T-cell (primary cell): ENCODE measurements at places on chromosomes 3 and 15.

GRCh38 chr3:197888511-197888910 lies 61.5 kb upstream of the RPL35A start:
- H3K4me3 ChIP-seq: no peak overlapping the region
- no peak overlapping the region for H3K27ac ChIP-seq

DNA sequence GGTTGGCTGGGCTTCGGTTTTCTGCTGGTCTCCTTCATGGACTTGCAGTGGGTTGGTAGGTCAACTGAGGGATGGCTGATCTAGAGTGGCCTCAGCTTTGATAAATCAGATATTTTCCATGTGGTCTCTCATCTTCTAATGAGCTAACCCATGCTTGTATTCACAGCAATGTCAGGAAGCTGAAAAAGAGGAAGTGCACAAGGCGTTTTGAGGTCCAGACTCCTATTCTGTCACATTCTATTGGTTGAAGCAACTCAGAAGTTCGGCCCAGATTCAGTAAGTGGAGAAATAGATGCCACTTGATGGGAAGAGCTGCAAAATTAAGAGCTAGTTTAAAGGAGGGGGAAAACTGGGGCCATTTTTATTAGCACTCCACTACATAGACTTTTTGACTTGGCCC lies 361.2 kb downstream of the DIPK2A start:
- no peaks in the 10 kb centered on the region for H3K36me3 ChIP-seq
- DNase-seq: no peak
- H3K27ac ChIP-seq: no peak overlapping the region

- DNase-seq: no peak
- no peak overlapping the region for H3K4me3 ChIP-seq
These were observed 591.0 kb downstream of the MECOM start for GRCh38 chr3:169072494-169072893.

- no peak overlapping the region for H3K4me3 ChIP-seq
- no peak overlapping the region for H3K27ac ChIP-seq
- peaks cover 3% of the 10 kb centered on the region for H3K27me3 ChIP-seq
- no peaks in the 10 kb centered on the region for H3K4me1 ChIP-seq
- no peaks in the 10 kb centered on the region for H3K36me3 ChIP-seq
These were observed 27.4 kb downstream of the SLC7A14 start for GRCh38 chr3:170558427-170558826.

DNA sequence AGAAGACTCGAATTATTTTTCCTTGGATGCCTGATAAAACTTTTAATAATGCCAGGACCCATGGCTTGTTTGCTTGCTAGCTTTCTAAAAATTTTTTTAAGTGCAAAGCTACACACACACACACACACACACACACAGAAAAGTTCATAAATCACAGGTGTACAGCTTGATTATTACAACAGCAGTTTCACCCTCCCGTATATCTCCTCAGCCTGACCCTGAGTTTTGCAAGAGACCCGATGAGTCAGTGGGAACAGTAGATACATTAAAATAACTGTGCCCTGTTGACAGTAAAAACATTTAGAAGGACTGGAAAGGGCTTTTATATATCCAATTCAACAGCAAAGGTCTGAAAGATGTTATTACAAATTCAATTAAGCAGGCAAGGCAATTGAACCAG lies 46.7 kb downstream of the EMC4 start:
- H3K4me1 ChIP-seq: no peaks in the 10 kb centered on the region
- no peak overlapping the region for H3K27ac ChIP-seq
- no peak overlapping the region for H3K4me3 ChIP-seq
- DNase-seq: no peak
- H3K36me3 ChIP-seq: no peaks in the 10 kb centered on the region
- H3K27me3 ChIP-seq: no peaks in the 10 kb centered on the region

DNA sequence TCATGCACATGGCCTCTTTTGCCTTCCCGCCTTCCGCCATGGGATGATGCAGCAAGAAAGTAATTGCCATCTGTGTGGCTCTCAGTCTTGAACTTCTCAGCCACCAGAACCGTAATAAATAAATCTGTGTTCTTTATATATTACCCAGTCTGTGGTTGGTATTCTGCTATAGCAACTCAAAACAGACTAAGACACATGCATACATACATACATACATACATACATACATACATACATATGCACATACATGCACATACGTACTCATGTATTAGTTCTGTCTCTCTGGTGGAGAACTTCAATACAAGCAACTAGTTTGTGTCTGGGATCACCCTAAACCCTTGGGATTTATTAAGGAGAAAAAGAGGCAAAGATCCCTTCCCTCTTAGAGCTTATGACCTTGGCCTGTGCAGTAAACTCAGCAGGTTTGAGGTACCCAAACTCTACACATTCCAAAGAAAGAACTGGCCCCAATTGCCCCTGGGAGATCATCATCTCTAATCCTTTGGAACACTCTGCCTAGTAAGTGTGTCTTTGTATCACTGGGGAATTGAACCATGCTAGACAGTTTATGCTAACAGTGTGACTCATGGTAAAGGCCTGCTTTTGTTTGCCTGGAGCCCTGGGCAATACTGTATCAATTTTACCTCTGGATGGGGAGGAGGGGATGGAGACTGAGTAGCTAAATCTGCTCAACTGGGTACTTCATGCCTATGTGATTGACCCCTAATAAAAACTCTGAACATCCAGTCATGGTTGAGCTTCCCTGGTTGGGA lies 115.6 kb upstream of the LMCD1 start:
- H3K4me1 ChIP-seq: no peaks in the 10 kb centered on the region
- no peak overlapping the region for H3K27ac ChIP-seq
- H3K27me3 ChIP-seq: no peaks in the 10 kb centered on the region
- no peak for DNase-seq
- no peaks in the 10 kb centered on the region for H3K36me3 ChIP-seq

- no peak overlapping the region for H3K4me3 ChIP-seq
- no peaks in the 10 kb centered on the region for H3K4me1 ChIP-seq
- no peak for DNase-seq
- no peak overlapping the region for H3K27ac ChIP-seq
These were observed 10.6 kb upstream of the POU1F1 start for GRCh38 chr3:87287011-87287410.

- H3K4me3 ChIP-seq: no peak overlapping the region
- peaks cover 12% of the 10 kb centered on the region for H3K36me3 ChIP-seq
- peaks cover 44% of the 10 kb centered on the region for H3K4me1 ChIP-seq
- H3K27ac ChIP-seq: no peak overlapping the region
- no peaks in the 10 kb centered on the region for H3K27me3 ChIP-seq
These were observed 113.8 kb downstream of the IQSEC1 start for GRCh38 chr3:12959410-12959809.

- no peaks in the 10 kb centered on the region for H3K4me1 ChIP-seq
- H3K27ac ChIP-seq: no peak overlapping the region
- H3K36me3 ChIP-seq: no peaks in the 10 kb centered on the region
- no peaks in the 10 kb centered on the region for H3K27me3 ChIP-seq
These were observed 635.9 kb downstream of the CADM2 start for GRCh38 chr3:85594676-85595075.

DNA sequence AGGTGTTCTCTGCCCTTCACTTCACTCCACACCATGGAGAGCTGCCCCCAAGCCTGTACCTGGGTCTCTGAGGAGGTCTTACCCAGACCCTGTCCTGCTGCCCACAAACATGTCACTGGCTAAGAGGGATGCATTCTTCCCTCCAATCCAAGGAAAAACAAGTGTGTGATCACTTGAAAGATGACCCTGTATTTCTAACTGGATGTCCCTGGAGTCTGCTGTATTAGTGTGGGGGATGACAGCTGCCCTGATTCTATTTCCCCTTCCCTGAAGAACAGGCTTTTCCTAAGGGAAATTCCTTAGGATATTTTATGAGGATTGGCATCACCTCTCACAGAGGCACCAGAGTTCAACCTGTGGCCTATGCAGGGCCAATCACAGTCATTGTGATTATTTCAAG lies 55.0 kb upstream of the GATA2 start:
- DNase-seq: no peak
- H3K27ac ChIP-seq: no peak overlapping the region
- H3K36me3 ChIP-seq: no peaks in the 10 kb centered on the region
- H3K27me3 ChIP-seq: no peaks in the 10 kb centered on the region
- H3K4me1 ChIP-seq: no peaks in the 10 kb centered on the region
- H3K4me3 ChIP-seq: no peak overlapping the region

GRCh38 chr3:49158792-49159191 lies 7.3 kb downstream of the CCDC71 start:
- no peak overlapping the region for H3K4me3 ChIP-seq
- no peak overlapping the region for H3K27ac ChIP-seq
- no peaks in the 10 kb centered on the region for H3K27me3 ChIP-seq

DNA sequence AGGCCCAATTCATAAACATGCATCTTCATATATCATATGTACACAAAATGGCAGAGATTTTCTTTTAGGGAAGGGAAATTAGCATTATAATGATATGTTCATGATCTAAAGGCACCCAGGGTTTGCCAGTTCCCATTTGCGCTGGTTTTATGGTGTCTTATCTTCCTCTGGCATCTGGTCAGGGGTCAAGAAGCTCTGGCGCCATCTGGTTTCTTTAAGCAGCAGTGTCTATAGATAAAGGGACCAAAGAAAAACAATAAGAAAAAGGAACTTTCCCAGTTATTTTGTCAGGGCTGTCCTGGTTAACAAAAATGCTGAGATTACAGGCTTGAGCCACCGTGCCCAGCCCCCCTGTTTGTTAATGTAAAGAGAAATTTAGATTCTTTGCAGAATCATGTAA lies 3.3 kb upstream of the DCP1A start:
- DNase-seq: no peak
- peaks cover 9% of the 10 kb centered on the region for H3K4me1 ChIP-seq
- H3K36me3 ChIP-seq: no peaks in the 10 kb centered on the region

GRCh38 chr3:99686955-99687612 lies 48.7 kb downstream of the COL8A1 start:
- H3K27ac ChIP-seq: no peak overlapping the region
- H3K36me3 ChIP-seq: no peaks in the 10 kb centered on the region
- H3K4me3 ChIP-seq: no peak overlapping the region

GRCh38 chr15:31483986-31484951 lies 157.6 kb downstream of the KLF13 start:
- no peak overlapping the region for H3K27ac ChIP-seq
- peaks cover 51% of the 10 kb centered on the region for H3K4me1 ChIP-seq
- no peaks in the 10 kb centered on the region for H3K27me3 ChIP-seq
- H3K4me3 ChIP-seq: peak overlapping the region; percentile 35
- DNase-seq: peak; percentile 38

GRCh38 chr15:63600001-63600615 lies 2.9 kb downstream of the FBXL22 start:
- peaks cover 18% of the 10 kb centered on the region for H3K4me1 ChIP-seq
- peak overlapping the region; percentile 67 for H3K27ac ChIP-seq
- no peaks in the 10 kb centered on the region for H3K36me3 ChIP-seq
- DNase-seq: peak; percentile 29

DNA sequence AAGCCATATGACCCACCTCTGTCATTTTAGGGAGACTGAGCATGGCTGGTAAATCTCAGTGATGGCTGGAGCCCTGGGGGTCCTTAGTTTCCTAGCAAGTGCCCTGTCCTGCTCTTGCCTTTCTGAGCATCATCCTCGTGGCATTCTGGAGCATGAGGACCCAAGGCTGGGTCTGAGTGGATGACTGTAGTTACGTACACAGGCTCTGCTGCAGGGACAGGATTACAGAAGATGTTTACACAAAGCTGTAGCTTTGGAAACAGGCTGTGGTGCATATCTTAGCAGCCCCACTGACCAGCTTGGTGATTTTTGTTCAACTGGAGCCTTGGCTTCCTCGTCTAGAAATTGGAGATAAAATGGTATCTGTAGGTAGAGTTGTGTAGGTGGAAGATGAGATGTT lies 272.9 kb upstream of the CTDSPL start:
- no peaks in the 10 kb centered on the region for H3K4me1 ChIP-seq
- no peak for DNase-seq
- no peaks in the 10 kb centered on the region for H3K27me3 ChIP-seq
- no peak overlapping the region for H3K4me3 ChIP-seq

DNA sequence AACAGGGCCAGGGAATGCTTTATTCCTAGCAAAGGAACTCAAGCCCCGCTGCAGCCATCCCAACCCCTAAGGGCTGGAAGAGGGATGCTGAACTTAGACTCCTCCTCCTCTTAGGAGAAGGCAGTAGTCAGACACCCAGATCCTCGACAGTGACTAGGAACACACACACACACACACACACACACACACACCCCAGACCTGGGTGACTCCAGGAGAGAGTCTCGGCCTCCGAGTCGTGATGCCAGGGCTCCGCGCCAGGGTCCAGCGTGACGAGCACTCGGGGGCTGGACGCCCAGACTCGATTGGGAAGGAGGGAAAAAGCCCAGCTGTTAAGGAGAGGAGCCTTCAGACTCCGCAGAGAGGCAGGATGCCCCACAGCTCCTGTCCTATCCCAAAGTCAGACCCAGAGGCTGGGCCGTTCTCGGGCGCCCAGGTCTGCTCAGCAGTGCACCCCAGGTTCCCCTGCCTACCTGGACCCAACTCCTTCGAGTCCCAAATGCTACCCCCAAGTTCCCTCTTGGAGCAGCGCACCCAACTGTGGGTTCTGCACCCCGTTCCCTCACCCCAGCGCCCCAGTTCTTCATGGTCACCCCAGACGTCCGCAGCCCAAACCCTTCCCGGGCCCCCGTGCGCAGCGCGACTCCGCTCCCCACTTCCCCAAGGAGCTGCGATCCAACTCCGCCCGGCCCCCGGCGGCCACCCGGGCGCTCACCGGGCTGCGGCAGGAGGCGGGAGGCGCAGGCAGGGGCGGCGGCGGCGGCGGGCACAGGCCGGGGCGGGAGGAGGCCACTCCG lies 421 bp downstream of the BMF start:
- H3K4me1 ChIP-seq: peaks cover 18% of the 10 kb centered on the region
- H3K27ac ChIP-seq: no peak overlapping the region
- H3K4me3 ChIP-seq: peak overlapping the region; percentile 80
- DNase-seq: no peak
- peaks cover 26% of the 10 kb centered on the region for H3K27me3 ChIP-seq

- no peaks in the 10 kb centered on the region for H3K4me1 ChIP-seq
- DNase-seq: no peak
- H3K4me3 ChIP-seq: no peak overlapping the region
- H3K27me3 ChIP-seq: no peaks in the 10 kb centered on the region
- no peaks in the 10 kb centered on the region for H3K36me3 ChIP-seq
These were observed 71.1 kb upstream of the SPATA12 start for GRCh38 chr3:56989169-56989976.

- no peaks in the 10 kb centered on the region for H3K27me3 ChIP-seq
- no peaks in the 10 kb centered on the region for H3K4me1 ChIP-seq
- no peak overlapping the region for H3K4me3 ChIP-seq
- DNase-seq: no peak
- no peak overlapping the region for H3K27ac ChIP-seq
These were observed 327.8 kb upstream of the C2CD4B start for GRCh38 chr15:62492900-62493299.

GRCh38 chr3:136146981-136147729 lies 49.0 kb downstream of the MSL2 start:
- no peak for DNase-seq
- no peaks in the 10 kb centered on the region for H3K27me3 ChIP-seq
- H3K4me1 ChIP-seq: peaks cover 5% of the 10 kb centered on the region
- no peak overlapping the region for H3K4me3 ChIP-seq
- peaks cover 16% of the 10 kb centered on the region for H3K36me3 ChIP-seq

DNA sequence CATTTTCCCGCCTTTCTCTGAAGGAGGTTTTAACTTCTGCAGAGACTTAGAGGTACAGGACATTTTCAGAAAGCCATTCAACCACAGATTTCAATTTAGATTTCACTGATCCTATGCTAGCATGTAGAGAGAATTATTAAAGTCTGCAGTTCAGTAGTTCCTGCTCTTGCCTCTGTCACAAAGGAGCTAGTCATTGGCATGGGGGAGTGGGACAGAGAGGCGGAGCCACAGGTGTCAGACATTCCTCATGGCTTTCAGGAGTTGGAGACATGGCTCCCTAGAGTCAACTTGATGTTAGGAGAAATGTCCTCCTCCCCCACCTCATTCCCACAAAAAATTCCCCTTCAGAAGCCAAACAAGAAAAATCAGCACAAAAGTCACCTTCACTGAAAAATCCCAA lies 66.0 kb upstream of the SIAH2 start:
- no peak overlapping the region for H3K4me3 ChIP-seq
- no peaks in the 10 kb centered on the region for H3K27me3 ChIP-seq
- no peak for DNase-seq
- H3K36me3 ChIP-seq: no peaks in the 10 kb centered on the region
- no peaks in the 10 kb centered on the region for H3K4me1 ChIP-seq
- no peak overlapping the region for H3K27ac ChIP-seq
